Testis (tissue), 5 donors: ENCODE measurements at places on chromosomes 5 and 9. TPM values are rescaled to one million over a fixed set of nuclear protein-coding genes. Genes with fewer than 3 reads are reported as not detected.

DNA sequence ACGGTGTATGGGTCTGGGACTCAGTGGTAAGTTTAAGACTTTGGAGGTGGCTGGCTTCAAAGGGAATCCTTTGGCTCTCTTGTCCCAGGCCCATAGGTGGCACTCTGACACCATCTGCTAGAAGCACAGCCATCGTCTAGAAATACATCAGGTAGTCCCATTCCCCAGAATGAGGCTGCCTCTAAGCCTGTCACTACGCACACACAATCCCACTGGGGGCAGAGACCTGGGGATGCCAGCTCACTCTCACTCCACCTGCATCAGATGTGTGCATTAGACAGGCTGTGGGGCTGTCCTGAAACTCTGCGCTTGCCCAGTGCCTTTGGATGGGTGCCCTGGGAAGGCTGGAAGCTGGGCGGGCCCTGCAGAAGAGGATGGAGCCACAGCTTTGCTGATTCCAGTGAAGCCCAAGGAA is 127.5 kb upstream of the PANK3 start:
- no peaks in the 10 kb centered on the region for H3K36me3 ChIP-seq
- no peaks in the 10 kb centered on the region for H3K27me3 ChIP-seq
- DNase-seq = peak; percentile 43
- no peaks in the 10 kb centered on the region for H3K4me1 ChIP-seq
- no peak overlapping the region for H3K27ac ChIP-seq
- H3K4me3 ChIP-seq = no peak overlapping the region

- H3K36me3 ChIP-seq = no peaks in the 10 kb centered on the region
- no peak overlapping the region for H3K4me3 ChIP-seq
- no peak for DNase-seq
- no peaks in the 10 kb centered on the region for H3K4me1 ChIP-seq
Observed at GRCh38 chr9:126830827-126831226, 26.0 kb downstream of the ZBTB43 start.

DNA sequence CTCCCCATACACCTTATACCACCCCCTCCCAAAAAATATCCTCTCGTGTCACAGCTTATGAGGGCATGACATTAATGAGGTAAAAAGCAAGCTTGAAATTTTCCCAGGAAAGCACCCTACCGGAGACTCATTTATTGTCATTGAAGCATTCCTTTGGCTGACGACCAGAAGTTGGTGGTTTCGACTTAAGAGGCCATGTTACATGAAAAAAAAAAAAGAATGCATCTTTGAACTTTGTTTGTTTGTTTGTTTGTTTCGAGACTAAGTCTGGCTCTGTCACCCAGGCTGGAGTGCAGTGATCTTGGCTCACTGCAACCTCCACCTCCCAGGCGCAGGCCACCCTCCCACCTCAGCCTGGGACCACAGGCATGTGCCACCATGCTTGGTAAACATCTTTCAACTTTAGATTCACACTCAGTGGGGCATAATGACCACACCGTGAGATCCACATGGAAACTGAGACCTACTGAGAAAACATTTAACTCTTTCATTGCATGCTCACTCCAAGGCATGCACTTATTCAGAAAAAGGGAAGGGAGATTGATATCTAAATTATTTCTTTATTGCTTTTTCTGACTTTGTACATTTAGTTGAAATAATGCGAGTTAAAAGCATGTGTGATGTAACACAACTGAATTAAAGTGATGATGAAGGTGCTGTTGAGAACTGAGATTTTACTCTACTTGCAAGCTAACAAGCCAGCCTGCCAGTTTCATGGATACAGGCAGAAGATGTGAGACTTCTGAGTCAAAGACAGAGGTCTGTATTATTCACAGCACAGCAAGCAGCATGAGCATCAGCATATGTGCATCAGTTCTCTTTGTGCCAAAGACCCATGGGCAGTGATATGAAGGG is 5.1 kb upstream of the RAB14 start:
- no peaks in the 10 kb centered on the region for H3K4me1 ChIP-seq
- DNase-seq = no peak
- H3K27me3 ChIP-seq = no peaks in the 10 kb centered on the region
- no peak overlapping the region for H3K27ac ChIP-seq
- no peaks in the 10 kb centered on the region for H3K36me3 ChIP-seq

DNA sequence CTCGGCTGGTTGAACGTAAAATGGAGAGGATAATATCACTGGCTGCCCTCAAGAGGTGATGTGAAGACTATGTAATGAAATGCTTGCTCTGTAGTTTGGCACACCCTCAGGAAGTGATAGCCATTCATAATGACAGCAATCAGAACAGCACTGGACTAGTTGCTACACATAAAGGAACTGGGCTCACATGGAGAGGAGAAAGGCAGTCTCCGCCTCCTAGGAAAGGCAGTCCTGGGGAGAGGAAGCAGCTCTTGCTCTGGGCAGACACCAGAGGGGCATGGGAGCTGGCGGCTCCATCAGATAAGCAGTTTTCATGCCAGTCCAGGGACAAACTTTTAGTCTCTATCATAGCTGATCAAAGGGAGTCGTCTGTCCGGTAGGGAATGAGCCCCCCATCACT is 46.9 kb downstream of the ARHGEF37 start:
- H3K27me3 ChIP-seq = no peaks in the 10 kb centered on the region
- no peak overlapping the region for H3K27ac ChIP-seq
- peaks cover 4% of the 10 kb centered on the region for H3K4me1 ChIP-seq
- no peak for DNase-seq

PCDHGB4 gene
- total RNA-seq = 13.3 TPM

DNA sequence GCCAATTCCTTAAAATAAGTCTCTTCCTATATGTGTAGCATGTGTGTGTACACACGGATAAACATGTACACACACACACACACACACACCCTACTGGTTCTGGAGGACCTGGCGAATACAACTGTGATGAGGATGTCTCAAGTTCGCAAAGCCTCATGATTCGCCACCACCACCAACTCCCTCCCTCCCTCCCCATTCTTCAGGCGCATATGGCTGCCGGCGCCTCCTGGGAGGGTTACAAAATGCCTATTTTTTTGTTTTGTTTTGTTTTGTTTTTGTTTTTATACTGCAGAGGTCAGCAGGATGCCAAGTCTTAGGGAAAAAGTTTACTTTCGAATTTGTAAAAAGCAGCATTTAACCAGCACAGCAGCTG is 88.0 kb downstream of the DAP start:
- H3K36me3 ChIP-seq = no peaks in the 10 kb centered on the region
- no peaks in the 10 kb centered on the region for H3K27me3 ChIP-seq
- H3K4me3 ChIP-seq = no peak overlapping the region
- no peak overlapping the region for H3K27ac ChIP-seq

GRCh38 chr5:109406719-109407118 is 3.1 kb downstream of the PJA2 start:
- DNase-seq = no peak
- H3K36me3 ChIP-seq = no peaks in the 10 kb centered on the region
- no peaks in the 10 kb centered on the region for H3K27me3 ChIP-seq
- H3K4me3 ChIP-seq = no peak overlapping the region
- peaks cover 25% of the 10 kb centered on the region for H3K4me1 ChIP-seq
- peak overlapping the region; percentile 15 for H3K27ac ChIP-seq

DNA sequence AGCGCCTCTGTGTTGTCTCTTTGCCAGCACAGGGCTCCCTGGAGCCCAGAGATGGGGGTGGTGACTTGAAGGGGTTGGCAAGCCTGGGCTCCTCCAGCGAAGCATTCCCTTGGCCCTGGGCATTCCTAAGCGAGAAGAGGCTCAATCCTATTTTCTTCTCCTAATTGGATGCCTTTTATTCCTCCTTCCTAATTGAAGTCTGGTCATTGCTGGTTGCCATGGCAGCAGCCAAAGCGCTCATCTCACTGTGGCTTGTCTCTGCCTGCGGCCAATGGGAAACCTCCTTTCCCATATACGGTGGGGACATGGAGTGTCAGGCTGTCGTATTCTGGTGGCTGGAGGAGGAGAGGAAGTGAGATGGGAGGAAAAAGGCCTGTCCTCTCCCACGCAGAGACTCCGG is 52.3 kb upstream of the RARS1 start:
- H3K4me1 ChIP-seq = no peaks in the 10 kb centered on the region
- no peaks in the 10 kb centered on the region for H3K27me3 ChIP-seq
- no peak overlapping the region for H3K4me3 ChIP-seq
- no peak overlapping the region for H3K27ac ChIP-seq
- DNase-seq = peak; percentile 26

DNA sequence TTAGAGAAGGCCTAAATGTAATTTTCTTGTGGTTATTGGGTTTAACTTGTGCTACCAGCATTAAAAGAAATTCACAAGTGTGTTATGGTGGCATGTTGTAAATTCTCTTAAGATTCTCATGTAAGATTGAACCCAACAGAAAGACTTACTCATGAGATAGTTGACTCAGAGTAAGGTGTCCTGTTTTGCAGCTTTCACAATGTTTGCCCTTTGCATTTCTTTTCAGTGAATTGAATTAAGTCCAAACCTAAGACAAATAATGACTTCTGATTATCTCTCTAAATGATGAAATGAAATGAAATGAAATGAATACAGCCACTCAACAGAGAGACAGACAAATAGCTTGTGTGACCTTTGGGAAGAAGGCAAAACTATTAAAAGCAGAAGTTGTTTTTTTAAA is 1696.9 kb upstream of the WWC1 start:
- H3K27ac ChIP-seq = no peak overlapping the region
- DNase-seq = no peak
- no peaks in the 10 kb centered on the region for H3K27me3 ChIP-seq

- H3K27ac ChIP-seq = no peak overlapping the region
- H3K36me3 ChIP-seq = no peaks in the 10 kb centered on the region
- DNase-seq = no peak
Observed at GRCh38 chr9:71042448-71042990, 78.9 kb downstream of the TRPM3 start.

DNA sequence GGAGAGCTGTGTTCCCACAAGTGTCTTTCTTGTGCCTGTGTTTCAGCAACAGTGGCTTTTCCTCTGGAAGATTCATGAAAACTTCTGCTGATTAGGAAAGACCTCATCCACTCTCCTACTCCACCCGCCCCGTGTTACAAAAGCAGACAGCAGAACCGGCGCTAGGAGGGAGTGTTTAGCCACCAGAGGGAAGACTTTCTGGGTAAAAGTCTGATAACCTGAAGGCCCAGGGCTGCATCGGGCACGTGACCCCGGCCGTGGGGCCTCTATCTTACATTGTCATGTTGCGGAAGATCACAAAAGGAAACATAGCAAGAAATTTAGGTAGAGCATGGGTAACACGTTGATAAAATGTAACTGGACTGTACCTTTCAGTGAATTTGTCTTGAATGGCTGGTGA is 32.0 kb upstream of the DMRT2 start:
- no peak overlapping the region for H3K4me3 ChIP-seq
- peak; percentile 71 for DNase-seq
- no peaks in the 10 kb centered on the region for H3K27me3 ChIP-seq
- H3K4me1 ChIP-seq = no peaks in the 10 kb centered on the region
- H3K36me3 ChIP-seq = no peaks in the 10 kb centered on the region

ADAMTS6 gene
- total RNA-seq = 25.5 TPM

GRCh38 chr9:76296561-76297310 is 97.5 kb downstream of the RFK start:
- H3K4me3 ChIP-seq = no peak overlapping the region
- H3K27me3 ChIP-seq = no peaks in the 10 kb centered on the region
- no peak for DNase-seq
- H3K36me3 ChIP-seq = no peaks in the 10 kb centered on the region

DNA sequence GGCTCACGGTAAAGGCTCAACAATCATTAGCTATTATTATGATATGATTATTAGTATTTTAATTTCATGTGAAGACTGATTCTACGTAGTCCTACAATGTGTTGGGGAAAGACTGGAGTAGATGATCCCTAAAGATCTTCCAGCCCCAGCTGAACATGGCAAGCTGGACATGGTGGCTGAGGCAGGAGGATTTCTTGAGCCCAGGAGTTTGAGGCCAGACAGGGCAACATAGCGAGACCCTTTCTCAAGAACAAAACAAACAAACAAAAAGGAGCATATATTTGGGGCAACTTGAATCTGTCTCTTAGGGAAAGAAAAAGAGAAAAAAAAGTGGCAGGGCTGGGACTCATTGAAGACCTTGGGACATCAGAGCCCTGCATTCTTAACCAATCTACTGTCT is 16.2 kb upstream of the FAT2 start:
- H3K27ac ChIP-seq = no peak overlapping the region
- no peaks in the 10 kb centered on the region for H3K27me3 ChIP-seq
- DNase-seq = no peak
- H3K4me1 ChIP-seq = no peaks in the 10 kb centered on the region
- no peaks in the 10 kb centered on the region for H3K36me3 ChIP-seq
